ENCODE measurements at places on chromosomes 11 and 22.

GRCh38 chr11:131694526-131695424, 324.4 kb downstream of the NTM start:
- peak; percentile 94 for DNase-seq

- DNase-seq, result no peak
Measured at GRCh38 chr11:64769283-64769682, 9.1 kb downstream of the SF1 start.

DNA sequence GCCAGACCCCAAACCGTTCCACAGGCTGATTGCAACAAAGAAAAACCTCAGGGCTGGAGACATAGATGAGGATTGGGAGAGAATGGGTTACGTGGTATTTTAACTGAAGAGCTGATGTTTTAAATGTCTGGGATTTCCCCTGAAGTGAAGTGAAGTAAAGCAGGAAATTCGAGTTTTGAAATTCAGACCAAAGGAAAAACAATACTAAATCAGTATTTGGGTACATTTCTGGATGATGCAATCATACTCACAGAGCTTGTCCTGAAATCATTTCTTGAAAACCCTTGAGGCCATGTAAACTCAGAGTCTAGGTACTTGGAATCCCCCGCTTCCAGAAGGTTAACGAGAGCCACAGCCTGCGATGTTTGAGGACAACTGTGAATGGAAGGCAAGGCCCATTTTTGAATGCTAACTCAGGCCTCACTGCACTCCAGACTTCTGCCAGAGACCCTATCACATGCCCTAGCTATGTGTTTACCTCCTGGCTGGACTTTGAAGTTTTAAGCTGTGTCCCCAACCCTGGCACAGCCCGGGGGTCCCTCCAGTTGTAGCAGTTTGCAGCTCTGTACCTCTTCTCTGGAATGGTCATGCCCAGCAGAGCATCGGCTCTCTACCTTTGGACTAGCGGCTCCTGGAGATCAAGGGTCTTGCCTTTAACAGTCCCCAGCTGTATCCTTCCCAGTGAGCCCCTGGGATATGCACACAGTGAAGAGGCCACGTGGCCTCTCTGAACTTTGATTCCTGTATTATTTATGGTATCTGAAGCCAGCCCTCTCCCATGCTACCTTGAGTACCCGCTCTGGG, 5.4 kb upstream of the FTH1 start:
- DNase-seq, result peak; percentile 70

- DNase-seq, result peak; percentile 36
Measured at GRCh38 chr11:104148074-104148473, 15.9 kb downstream of the PDGFD start.

- DNase-seq, result peak; percentile 91
Measured at GRCh38 chr11:58654079-58654907, 31.8 kb downstream of the CNTF start.

GRCh38 chr22:45203150-45203951, 37.3 kb downstream of the KIAA0930 start:
- DNase-seq, result no peak

DNA sequence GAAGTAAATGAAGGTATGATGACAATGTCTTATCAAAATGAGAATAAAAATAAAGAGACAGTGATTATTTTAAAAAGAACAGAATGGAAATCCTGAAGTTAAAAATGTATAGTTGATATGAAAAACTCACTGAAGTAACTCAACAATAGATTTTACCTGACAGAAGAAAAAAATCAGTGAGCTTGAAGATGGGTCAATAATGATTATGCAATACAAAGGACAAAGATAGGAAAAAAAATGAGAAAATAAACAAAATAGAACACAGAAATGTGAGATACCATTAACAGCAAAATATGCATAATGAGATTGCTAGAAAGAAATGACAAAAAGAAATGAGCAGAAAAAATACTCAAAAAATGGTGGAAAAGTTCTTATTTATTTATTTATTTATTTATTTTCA, 19.1 kb upstream of the APLNR start:
- no peak for DNase-seq

GRCh38 chr22:49798486-49799151, 29.1 kb downstream of the BRD1 start:
- no peak for DNase-seq

GRCh38 chr22:26707581-26707980, 50.2 kb downstream of the MIAT start:
- DNase-seq, result no peak

DNA sequence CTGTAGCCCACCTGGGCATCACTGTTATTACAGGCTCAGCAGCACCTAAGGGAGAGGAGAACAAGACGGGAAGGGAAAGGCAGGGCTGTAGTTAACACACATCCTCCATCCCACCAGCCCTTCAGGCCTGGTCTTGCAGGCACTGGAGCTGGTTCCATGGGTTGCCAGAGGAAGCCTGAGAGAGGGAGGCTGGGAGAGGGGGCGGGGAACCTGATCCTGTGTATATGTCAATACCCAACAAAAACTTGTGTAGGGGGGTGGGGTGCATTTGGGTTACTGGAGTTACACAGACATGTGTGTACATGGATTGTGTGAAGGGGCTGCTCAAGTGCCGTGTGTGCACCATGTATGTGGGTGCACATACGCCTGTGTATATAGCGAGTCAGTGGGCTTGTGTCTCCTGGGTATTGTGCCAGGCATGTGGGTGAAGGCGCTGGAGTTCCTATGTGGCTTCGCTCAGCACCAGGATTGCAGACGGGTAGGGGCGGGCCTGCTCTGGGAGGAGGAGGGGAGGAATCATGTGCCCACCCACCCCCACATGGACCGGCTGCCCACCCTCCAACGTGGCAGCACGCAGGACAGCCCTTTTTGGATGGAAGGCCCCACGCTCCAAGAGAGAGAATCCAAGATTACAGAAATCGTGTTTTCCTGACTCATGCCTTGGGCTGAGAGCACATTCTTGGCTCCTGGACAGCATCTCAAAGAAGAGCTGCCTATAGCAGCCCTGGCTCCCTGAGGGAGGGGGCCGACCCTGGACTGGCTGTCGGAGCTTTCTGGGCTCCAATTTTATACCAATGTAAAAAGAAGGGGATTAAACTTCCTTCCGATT, 4.2 kb upstream of the SERPINH1 start:
- peak; percentile 89 for DNase-seq

GRCh38 chr11:43786016-43786415, 94.6 kb upstream of the ALKBH3 start:
- DNase-seq, result no peak

GRCh38 chr11:3823303-3823702, 14.9 kb downstream of the PGAP2 start:
- peak; percentile 86 for DNase-seq

- peak; percentile 72 for DNase-seq
Measured at GRCh38 chr11:9568854-9569587, 4.4 kb upstream of the WEE1 start.
